Stimulated activated CD8-positive, alpha-beta memory T cell treated with anti-CD3 and anti-CD28 coated beads, Interleukin-4, amount 100 ng/mL, for 1 hour (primary cell): ENCODE measurements at places on chromosomes 7 and 10.

DNA sequence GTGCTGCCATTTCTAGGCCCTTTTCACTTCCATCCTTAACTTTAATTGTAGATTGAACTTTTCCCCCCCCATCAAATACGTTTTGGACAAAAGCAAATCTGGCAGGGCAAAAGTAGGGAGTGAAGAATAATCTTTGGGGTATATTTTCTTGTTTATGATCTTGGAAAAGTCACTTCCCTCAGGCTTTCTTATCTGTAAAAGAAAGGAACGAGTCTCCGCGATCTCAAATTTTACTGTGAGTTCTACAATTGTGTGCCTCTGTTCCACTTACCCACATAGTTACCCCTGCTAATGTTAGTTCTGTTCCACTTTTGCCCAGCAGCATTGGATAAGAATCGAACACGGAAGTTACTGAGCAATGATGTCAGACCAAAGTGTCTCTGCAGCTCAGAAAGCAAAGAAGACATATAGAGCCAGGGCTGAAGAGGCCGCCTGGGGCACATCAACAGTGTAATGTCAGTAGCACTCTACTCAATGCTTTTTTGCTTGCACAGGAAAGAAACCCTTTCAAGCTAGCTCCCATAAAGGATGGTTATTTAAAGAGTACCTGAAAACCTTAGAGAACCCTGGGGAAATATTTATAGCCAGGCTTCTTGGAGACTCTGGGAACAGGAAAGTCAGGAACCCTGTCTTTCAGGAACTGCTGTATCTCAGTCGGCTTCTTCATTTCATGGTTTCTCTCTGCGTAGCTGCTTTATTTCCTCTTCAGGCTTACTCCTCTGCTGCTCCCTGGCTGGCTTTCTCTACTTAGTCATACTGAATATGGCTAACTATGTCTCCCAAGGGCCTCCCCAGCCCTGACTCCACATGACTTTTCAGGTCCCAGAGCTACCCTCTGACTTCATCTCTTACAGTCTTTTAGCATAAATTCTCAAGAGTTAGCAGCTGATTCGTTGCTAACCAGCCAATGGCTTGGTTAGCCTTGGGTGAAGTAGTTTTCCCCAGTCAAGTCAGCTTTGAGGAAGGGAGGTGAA lies 123.7 kb upstream of the FAM3C start:
- DNase-seq, result no peak

GRCh38 chr10:94363251-94363565 lies 469 bp upstream of the NOC3L start:
- no peak for DNase-seq

- DNase-seq, result no peak
Measured at GRCh38 chr10:85048644-85049043, 720.3 kb downstream of the CCSER2 start.

DNA sequence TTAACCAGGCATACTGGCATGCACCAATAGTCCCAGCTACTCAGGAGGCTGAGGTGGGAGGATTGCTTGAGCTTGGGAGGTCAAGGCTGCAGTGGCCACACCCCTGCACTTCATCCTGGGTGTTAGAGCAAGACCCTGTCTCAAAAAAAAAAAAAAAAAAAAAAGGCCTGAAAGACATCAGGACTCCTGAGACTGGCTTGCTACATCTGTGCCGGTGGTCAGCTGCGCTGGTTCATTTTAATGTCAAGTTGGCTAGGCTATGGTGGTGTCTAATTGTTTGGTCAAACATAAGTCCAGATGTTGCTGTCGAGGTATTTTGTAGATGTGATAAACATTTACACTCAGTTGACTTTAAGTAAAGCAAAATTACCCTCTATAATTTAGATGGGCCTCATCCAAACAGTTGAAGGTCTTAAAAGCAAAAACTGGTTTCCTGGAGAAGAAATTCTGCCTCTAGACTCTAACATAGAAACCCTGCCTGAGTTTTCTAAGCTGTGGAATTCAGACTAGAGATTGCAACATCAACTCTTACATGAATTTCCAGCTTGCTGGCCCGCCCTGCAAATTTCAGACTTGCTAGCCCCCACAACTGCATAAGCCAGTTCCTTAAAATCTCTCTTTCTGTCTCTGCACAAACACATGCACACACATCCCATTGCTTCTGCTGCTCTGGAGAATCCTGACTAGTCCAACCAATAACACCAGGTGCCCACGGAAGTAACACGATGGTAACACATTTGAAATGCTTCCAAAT lies 18.2 kb downstream of the MYOF start:
- DNase-seq, result no peak

DNA sequence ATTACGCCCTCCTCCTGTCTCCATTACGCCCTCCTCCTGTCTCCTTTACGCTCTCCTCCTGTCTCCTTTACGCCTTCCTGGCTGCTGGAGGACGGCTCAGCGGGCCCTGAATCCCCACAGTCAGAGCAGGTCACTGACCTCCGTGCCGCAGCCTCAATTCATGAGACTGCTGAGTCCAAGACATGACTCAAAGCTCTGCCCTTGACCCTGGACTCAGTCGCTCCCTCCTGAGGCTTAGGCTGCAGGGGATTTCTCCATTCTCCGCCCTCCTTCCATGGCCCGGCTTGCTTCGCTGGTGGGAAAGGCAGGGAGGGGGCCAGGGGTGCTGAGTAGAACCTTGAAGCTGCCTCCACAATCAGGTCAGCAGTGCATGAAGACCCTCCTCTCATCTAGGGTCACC lies 21.0 kb upstream of the FOXL3 start:
- DNase-seq, result no peak
